ENCODE measurements at places on chromosomes 2 and 18. TPM values are rescaled to one million over a fixed set of nuclear protein-coding genes. Genes with fewer than 3 reads are reported as not detected.

GRCh38 chr2:111219285-111219684, 98.6 kb downstream of the BCL2L11 start:
- no peak for DNase-seq

Gene MC4R
- polyA plus RNA-seq = not detected

Gene SPATA3
- polyA plus RNA-seq = not detected

DNA sequence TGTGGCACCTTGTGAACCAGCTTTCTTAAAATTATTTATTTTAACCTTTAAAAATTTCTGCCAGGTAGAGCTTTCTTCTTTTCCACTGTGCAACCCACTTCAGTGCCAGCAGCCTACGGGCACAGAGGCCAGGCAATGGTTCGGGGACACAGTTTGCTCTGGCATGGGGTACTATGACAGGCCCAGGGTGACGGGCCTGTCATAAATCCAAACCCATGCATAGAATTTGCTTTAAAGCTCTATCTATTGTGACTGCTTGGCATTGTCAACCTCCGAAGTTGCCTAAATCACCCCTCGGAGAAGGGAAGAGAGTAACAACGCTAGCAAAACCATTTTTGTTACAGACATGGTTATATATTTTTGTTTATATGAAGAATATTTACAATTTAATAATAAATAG, 1.5 kb downstream of the ODC1 start:
- DNase-seq = no peak

Gene RFTN2
- 2.0 TPM for polyA plus RNA-seq

Gene VWA3B
- 0.07 TPM for polyA plus RNA-seq

- no peak for DNase-seq
Observed at GRCh38 chr2:24832521-24832920, 39.3 kb downstream of the CENPO start.

GRCh38 chr2:63344575-63345284, 243.5 kb downstream of the WDPCP start:
- DNase-seq = no peak

DNA sequence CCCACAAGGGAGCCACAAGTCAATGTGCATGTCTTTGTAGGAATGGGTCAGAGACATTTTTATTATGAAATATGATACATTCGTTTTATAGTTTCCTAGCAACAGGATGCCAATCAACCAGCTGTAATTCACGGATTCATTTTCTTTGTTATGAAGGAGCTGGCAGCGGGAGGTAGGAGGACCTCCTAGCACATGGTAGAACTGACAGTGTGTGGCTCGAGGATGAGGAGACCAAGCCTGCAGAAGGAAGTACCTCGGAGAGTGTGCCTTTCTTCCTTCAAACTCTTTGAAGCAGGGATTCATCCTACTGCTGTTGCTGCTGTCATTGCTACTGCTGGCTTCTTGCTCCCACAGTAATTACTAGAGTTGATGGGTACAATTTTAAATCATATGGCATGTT, 504.8 kb upstream of the KLHL29 start:
- DNase-seq = no peak
